ENCODE measurements at places on chromosomes 6 and 20. TPM values are rescaled to one million over a fixed set of nuclear protein-coding genes. Genes with fewer than 3 reads are reported as not detected.

The C6orf120 gene
- 42.1 TPM for polyA plus RNA-seq

The RWDD2A gene
- 8.3 TPM for polyA plus RNA-seq

The MYMX gene
- 0.62 TPM for polyA plus RNA-seq

The GPLD1 gene
- 5.3 TPM for polyA plus RNA-seq

The TMEM74B gene
- polyA plus RNA-seq, result 5.2 TPM

The SDHAF4 gene
- polyA plus RNA-seq, result 22.8 TPM

The RALY gene
- polyA plus RNA-seq, result 144 TPM

The FRK gene
- 5.8 TPM for polyA plus RNA-seq

The SLC17A3 gene
- polyA plus RNA-seq, result 1.3 TPM

The RUNX2 gene
- 2.5 TPM for polyA plus RNA-seq

The TSBP1 gene
- 0.27 TPM for polyA plus RNA-seq

The CEP162 gene
- 29.2 TPM for polyA plus RNA-seq

The TREM2 gene
- polyA plus RNA-seq, result 0.53 TPM

The SLPI gene
- 0.40 TPM for polyA plus RNA-seq

The CYP24A1 gene
- 2.9 TPM for polyA plus RNA-seq

The BTN1A1 gene
- polyA plus RNA-seq, result 0.22 TPM

The CST2 gene
- not detected for polyA plus RNA-seq

The LPA gene
- polyA plus RNA-seq, result 0.30 TPM

The CCN5 gene
- 0.28 TPM for polyA plus RNA-seq

The COL21A1 gene
- 124 TPM for polyA plus RNA-seq

The FAM110A gene
- 7.6 TPM for polyA plus RNA-seq

The STMN3 gene
- 22.7 TPM for polyA plus RNA-seq

The SDCBP2 gene
- 1.7 TPM for polyA plus RNA-seq

The HDGFL1 gene
- not detected for polyA plus RNA-seq

The ERVFRD-1 gene
- 0.13 TPM for polyA plus RNA-seq

The HSPA1L gene
- polyA plus RNA-seq, result 3.8 TPM

The TBC1D32 gene
- 18.7 TPM for polyA plus RNA-seq

The IL17F gene
- polyA plus RNA-seq, result 0.40 TPM
